GM12892 (cell line): ENCODE measurements at places on chromosomes 2 and 18.

DNA sequence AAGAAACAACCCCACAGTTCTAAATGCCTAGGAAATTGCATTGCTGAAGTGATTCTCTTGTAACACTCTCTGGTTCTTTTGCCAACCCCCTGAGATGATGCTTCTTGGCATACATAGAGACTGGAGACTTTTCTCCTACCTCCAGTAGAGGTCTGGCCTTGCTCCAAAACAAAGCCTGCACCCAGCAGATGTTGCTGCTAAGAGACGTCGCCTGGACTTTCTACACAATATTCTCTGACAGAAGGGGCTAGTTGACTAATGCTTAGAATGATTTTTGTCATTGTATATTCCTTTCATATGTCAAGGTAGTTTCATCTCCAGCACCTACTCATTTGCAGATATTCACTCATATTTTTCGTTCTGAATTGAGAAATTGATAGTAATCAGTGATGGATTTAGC lies 24.6 kb downstream of the SOWAHC start:
- no peak for DNase-seq

- DNase-seq: no peak
These were observed 223.1 kb downstream of the C1D start for GRCh38 chr2:67839668-67840067.

DNA sequence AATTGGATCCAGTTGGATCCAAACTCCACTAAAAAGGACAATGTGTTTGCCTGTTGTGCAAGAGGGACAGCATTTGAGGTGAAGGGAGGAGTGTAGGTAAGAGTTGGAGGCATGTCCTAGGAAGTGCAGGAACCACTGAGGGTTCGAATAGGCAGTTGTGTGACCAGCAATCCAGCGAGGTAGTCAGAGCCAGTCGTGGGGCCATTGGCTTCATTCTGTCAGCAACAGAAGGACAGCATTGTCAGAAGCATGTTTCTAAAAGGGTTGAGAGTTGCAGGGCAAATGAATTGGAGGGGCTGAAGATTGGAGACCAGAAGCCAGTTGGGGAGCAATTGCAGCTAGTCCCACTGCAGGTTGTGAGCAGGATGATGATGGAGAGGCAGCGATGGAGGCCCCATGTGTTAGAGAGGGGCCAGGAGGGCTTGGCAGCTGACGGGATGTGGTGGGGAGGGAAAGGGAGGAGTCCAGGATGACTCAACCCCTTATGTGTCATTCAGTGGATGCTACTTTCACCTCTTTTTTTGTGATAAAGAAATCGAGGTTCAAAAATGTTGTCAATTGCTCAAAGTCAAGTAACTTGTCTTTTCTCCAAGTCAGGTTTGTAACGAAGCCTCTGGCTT lies 96.7 kb upstream of the SIX3 start:
- DNase-seq: no peak

- no peak for DNase-seq
These were observed 7.5 kb downstream of the NEU2 start for GRCh38 chr2:233039846-233040530.

- peak; percentile 17 for DNase-seq
These were observed 17.0 kb downstream of the GPR35 start for GRCh38 chr2:240642061-240642805.

DNA sequence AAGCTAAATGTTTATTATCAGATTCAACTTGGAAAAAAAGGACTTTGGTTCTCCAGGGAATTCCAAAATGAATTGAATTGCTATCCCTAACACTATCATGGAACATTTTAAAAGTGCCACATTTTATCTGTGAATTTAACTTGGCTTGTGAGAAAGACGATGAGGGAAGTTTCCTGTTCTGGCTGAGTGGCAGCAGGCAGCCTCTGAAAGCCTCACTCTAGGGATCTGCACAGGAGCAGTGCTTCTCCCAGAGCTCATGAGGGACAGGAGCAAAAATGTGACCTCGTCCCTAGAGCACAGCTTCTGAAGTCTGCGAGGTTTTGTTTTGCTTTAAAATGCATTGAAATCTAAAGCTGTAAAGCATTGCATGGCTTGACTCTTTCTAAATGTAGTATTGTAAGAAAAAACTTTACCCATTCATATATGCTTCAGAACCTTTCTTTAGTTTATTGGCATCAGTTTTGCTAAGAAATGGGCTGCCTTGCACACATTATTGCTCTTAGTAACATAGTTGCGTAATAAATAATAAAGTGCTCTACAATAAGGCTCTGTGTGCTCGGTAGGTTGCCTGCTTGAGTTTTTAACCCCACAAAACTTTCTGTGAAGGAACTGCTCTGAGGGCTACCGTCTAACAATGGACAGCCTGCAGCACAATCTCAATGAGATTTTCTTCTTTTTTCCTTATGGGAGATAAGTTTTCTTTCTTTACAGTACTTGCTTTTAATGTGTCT lies 136.2 kb upstream of the CDCA7 start:
- no peak for DNase-seq

DNA sequence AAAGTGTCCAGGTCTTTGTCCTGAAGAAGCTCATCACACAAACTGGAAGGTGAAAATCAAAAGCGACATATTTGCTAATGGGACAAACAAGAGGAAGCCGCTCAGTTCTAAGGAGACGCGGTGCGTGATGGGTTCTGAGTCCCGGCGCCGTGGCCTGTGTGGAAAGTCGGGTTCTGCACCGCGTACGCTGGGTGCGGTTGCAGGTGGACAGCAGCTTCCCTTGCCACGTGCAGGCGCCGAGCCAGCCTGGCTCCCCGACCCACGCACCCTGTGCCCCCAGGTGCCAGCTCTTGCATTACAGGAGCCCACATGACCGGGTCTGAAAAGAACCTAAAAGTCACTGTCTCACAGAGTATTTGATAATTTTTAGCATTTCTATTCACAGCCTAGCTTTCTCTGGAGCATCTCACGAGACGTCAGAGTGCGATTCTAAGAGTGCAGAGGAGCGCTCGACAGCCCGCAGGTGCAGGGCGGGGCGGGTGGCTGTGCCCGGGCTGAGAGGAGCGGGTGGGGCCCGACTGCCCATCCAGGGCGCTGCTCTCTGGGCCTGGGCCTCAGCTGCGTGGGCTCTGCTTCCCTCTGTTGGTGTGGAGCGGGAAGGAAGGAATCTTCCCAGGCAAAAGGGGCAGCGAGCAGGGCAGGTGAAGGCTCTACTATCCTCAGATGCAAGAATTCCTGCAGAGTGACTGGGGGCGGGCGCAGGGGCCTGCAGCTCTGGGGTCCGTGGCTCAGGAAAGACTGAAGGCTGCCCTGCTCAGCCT lies 39.4 kb downstream of the MYT1L start:
- DNase-seq: no peak

- no peak for DNase-seq
These were observed 24.2 kb upstream of the SERPINE2 start for GRCh38 chr2:224063298-224063648.

DNA sequence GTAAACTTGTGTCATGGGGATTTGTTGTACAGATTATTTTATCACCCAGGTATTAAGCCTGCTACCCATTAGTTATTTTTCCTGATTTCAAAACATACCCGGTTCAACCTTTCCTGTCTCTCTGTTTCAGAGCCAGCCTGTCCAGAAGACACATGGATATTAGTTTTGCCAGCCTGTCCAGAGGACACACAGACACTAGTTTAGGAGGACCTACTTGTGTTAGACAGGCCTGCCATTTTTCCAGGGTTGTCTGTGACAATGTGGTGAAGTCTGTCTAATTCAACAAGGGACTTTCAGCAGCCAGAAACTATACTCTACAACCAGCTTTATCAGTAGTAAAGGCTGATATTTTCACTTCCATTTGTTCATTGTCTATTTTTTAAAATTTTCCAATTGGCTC lies 56.1 kb upstream of the DCC start:
- no peak for DNase-seq

DNA sequence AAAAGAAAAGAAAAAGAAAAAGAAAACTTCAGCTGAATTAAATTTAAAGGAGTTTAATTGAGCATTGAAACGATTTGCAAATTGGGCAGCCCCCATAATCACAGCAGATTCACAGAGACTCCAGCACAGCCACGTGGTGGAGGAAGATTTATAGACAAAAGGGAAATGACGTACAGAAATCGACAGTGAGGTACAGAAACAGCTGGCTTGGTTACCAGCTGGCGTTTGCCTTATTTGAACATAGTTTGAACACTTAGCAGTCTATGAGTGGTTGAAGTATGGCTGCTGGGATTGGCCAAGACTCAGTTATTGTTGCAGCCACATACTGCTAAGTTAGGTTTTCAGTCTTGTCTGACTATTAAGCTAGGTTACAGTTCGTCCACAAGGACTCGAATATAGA lies 312.2 kb upstream of the SLC14A2 start:
- DNase-seq: no peak

DNA sequence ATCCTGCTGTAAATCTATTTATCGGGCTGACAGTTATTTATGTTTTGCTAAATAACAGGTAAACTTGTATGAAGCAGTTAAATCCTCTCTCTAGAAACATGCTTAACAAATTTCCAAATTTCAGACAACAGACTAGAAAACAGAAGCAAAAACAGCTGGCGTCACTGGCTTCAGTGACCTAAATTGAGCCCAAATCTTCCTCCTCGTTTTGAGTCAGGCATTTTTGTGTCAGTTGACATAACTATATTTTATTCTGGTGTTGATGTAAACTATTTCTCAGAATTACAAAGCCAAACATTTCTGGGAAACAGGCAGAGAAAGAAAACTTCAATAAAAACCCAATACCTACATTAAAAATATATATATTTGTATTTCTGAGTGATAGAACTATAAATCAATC lies 21.7 kb downstream of the RBMS1 start:
- DNase-seq: no peak

GRCh38 chr2:42875880-42876279 lies 83.5 kb upstream of the HAAO start:
- no peak for DNase-seq
